Mesendoderm (in vitro differentiated cells): ENCODE measurements at places on chromosomes 5 and 9.

DNA sequence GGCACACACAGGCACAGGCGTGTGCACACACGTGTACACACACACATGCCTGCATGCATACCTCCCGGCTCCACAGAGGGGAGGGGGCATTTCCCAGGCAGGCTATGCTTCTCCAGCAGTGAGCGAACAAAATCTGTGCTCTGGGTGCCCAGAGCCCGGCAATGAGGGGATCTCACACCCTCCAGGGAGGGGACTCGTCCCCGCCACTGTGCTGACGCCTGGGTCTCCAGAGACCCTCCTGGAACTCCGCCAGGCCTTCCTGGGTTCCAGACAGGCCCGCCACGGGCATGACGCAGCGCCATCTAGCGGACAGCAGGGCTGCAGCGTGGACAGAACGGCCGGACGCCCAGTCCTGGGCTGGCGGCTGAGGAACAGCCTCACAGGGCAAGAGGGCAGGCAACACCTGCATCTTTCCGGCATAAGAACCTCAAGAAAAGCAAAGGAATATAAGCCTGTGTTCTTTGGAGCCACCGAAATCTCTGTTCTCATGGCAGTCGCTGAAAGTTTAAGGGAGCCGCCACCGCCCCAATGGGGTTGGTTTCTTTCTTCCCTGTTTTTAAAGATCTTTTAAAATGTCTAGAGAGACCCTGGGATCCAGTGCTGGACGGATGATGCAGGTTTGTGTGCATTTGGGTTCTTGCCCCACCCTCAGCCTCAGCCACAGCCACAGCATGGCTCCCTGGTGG lies 135.6 kb upstream of the PPP1R26 start:
- H3K36me3 ChIP-seq: no peaks in the 10 kb centered on the region
- no peak overlapping the region for H3K4me3 ChIP-seq
- no peak overlapping the region for H3K27ac ChIP-seq
- H3K4me1 ChIP-seq: no peaks in the 10 kb centered on the region
- peak; percentile 47 for DNase-seq
- H3K27me3 ChIP-seq: no peaks in the 10 kb centered on the region

- H3K27ac ChIP-seq: no peak overlapping the region
- no peaks in the 10 kb centered on the region for H3K4me1 ChIP-seq
- H3K4me3 ChIP-seq: no peak overlapping the region
- no peak for DNase-seq
- H3K27me3 ChIP-seq: peaks cover 2% of the 10 kb centered on the region
- H3K36me3 ChIP-seq: no peaks in the 10 kb centered on the region
Measured at GRCh38 chr5:108003178-108003577, 332.4 kb upstream of the EFNA5 start.

DNA sequence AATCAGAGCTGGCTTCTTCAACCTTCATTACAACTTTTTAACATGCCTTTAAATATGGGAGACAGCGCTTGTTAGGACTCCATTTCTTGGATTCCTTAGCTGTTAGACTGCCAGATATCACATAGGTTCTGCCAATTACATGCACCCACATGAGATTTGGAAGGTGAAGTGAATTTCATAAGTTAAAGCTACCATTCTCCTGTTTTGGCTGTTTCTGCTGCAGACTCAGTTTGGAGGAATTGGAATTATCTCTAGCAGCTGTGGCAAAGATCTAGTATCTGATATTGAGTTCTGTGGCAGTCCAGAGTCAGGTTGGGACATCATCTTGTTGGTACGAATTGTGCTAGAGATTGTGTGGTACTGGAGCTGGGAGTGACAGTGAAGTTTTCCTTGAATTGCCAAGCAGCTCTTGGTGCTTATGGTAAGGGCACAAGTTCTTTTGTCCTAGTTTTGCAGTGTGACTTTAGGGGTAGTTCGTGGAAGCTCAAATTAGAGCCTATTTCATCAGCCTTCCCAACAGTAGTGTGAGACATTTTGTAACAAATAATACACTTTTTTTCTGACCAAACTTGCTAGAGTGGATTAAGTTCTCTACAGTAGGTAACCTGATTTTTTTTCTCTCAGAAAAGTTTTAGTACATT lies 9.1 kb upstream of the PJA2 start:
- DNase-seq: no peak
- no peaks in the 10 kb centered on the region for H3K4me1 ChIP-seq
- H3K4me3 ChIP-seq: no peak overlapping the region
- no peak overlapping the region for H3K27ac ChIP-seq
- no peaks in the 10 kb centered on the region for H3K36me3 ChIP-seq
- H3K27me3 ChIP-seq: no peaks in the 10 kb centered on the region

DNA sequence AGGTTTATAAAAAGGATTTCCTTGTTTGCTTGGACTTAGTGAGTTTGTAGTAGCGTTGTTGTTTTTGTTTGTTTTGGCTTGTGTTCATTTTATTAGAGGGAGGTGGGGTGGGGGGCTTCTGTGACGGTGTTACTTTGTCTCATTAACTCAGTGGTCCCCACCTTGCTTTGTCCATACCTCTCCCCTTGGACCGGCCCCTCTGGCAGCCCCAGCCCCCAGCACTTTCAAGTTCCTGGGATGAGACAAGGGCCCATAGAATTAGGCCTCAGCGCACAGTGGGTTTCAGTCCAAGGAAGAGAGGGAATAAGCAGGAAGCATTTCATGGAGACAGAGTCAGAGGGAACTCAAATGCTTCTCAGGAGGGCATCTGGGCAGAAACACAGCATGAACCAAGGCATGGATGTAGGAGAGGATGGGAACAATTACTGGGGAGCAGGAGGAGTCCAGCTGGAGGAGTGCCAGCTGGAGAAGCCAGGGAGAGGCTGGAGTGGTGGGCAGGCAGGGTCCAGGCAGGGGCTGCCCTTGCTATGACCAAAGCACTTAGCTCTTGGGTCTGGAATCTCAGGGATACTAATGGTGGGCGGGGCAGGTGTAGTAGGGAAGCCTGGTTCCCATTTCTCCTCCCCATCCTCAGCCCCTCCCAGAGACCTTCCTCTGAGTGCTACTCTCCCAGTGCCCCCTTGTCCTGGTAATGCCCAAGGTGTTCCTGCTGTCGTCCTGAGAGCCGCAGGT lies 23.5 kb upstream of the ENHO start:
- no peaks in the 10 kb centered on the region for H3K36me3 ChIP-seq
- no peak for DNase-seq
- no peaks in the 10 kb centered on the region for H3K27me3 ChIP-seq
- H3K27ac ChIP-seq: no peak overlapping the region
